ENCODE measurements at places on chromosomes 6 and 20. TPM values are rescaled to one million over a fixed set of nuclear protein-coding genes. Genes with fewer than 3 reads are reported as not detected.

The TMEM239 gene
- total RNA-seq = not detected

The CFB gene
- 0.77 TPM for total RNA-seq

The PRND gene
- not detected for total RNA-seq

The GTSF1L gene
- total RNA-seq = not detected

The PGBD1 gene
- total RNA-seq = 5.7 TPM

The ADGRF1 gene
- not detected for total RNA-seq

The PHACTR1 gene
- 74.9 TPM for total RNA-seq

The PRR18 gene
- total RNA-seq = not detected

The ADTRP gene
- 0.67 TPM for total RNA-seq

The MAP7 gene
- total RNA-seq = 1.1 TPM

The SFTA2 gene
- total RNA-seq = not detected

The TMEM244 gene
- not detected for total RNA-seq

The GPX5 gene
- not detected for total RNA-seq

The ZC3H12D gene
- under 0.01 TPM for total RNA-seq

The CRIP3 gene
- not detected for total RNA-seq

The ADGRF5 gene
- 0.34 TPM for total RNA-seq

The HLA-DOA gene
- total RNA-seq = 0.46 TPM

The SLC17A3 gene
- total RNA-seq = not detected

The ZBTB12 gene
- total RNA-seq = 3.0 TPM

The RAB5IF gene
- 68.7 TPM for total RNA-seq

The BEND6 gene
- 1.4 TPM for total RNA-seq

The PTK6 gene
- total RNA-seq = 0.34 TPM

The DEFB132 gene
- total RNA-seq = not detected

The PAK5 gene
- total RNA-seq = not detected

The EYA2 gene
- not detected for total RNA-seq

The MYT1 gene
- total RNA-seq = not detected

The HCRTR2 gene
- total RNA-seq = not detected

The C2 gene
- 2.4 TPM for total RNA-seq

The OPN5 gene
- total RNA-seq = not detected

The PRDM13 gene
- total RNA-seq = not detected

The BPI gene
- not detected for total RNA-seq

The RSPH9 gene
- total RNA-seq = 0.31 TPM

The LINC00237 gene
- total RNA-seq = not detected

The PAQR8 gene
- 86.4 TPM for total RNA-seq

The RAB44 gene
- total RNA-seq = not detected

The TRERF1 gene
- total RNA-seq = 1.8 TPM

The CDSN gene
- total RNA-seq = not detected

The MCHR2 gene
- total RNA-seq = not detected

The TREM2 gene
- not detected for total RNA-seq

The SULF2 gene
- 6.5 TPM for total RNA-seq

The HIVEP1 gene
- total RNA-seq = 18.5 TPM

The RHAG gene
- total RNA-seq = not detected

The ZSCAN12 gene
- 7.6 TPM for total RNA-seq

The C20orf204 gene
- 1.00 TPM for total RNA-seq

The ERVFRD-1 gene
- not detected for total RNA-seq

The HLA-DOB gene
- total RNA-seq = 0.93 TPM

The TREML1 gene
- not detected for total RNA-seq

The CCDC170 gene
- total RNA-seq = 1.5 TPM

The PTPRT gene
- not detected for total RNA-seq

The IER3 gene
- 190 TPM for total RNA-seq

The FAM217A gene
- not detected for total RNA-seq

The TUBB2B gene
- total RNA-seq = 152 TPM

The GPRC6A gene
- not detected for total RNA-seq

The ABCC10 gene
- total RNA-seq = 32.6 TPM

The VSTM2L gene
- 0.31 TPM for total RNA-seq

Data from melanocyte of skin (primary cell).